ENCODE measurements at places on chromosomes 3 and 15.

DNA sequence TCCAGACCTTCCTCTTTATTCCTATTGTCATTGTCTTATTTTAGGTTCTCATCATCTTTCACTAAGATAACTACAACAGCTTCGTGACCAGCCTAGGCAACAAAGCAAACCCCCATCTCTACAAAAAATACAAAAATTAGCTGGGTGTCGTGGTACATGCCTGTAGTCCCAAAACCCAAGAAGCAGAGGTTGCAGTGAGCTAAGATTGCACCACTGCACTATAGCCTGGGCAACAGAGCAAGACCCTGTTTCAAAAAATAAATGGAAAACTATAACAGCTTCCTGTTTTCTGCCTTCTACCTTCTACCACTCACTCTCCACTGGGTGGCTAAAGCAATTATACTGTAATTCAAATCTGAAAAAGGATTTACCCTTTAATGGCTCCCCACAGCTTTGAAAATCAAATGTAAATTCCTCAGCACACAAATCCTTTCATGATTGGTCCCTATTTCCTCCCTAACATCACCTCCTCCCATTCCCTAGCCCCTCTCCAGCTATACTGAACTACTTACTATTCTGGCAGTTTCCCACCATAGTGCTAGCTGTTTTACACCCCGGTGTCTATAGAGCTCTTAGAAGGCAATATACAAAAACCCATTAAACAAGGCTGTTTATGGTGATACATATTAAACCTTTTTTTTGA, 33.4 kb downstream of the LRRFIP2 start:
- no peak for DNase-seq

DNA sequence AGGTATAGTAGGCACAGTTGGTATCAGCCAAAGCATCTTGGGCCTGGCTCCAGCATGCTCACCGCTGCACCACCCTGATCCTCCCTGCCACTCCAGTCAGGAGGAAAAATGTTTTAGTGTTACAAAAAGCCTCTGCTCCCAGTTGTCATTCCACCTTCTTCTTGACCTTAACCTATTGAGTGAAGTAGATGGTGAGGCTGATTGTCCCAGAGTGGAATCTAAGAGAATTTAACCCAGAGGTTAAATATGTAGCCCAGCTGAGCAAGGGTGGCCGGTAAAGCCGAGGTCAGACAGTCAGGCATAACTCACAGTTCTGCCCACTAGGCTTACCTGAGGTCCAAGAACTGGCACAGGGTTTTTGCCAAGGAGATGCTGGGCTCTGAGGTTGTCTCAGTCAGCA, 30.7 kb upstream of the TNIK start:
- no peak for DNase-seq

DNA sequence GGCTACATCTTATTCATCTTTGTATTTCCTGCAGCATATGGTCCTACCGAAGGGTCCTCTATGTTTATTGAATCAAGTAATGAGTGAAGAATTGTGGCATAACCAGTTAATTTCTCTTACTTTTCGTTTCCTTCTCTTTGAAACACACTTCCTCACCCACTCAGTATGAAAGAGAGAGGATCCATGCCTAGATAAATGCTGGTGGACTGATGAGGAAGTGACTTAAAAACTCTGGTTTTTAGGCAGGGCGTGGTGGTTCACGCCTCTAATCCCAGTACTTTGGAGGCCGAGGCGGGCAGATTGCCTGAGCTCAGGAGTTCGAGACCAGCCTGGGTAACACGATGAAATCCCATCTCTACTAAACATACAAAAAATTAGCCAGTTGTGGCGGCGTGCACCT, 2.2 kb upstream of the MB21D2 start:
- no peak for DNase-seq

DNA sequence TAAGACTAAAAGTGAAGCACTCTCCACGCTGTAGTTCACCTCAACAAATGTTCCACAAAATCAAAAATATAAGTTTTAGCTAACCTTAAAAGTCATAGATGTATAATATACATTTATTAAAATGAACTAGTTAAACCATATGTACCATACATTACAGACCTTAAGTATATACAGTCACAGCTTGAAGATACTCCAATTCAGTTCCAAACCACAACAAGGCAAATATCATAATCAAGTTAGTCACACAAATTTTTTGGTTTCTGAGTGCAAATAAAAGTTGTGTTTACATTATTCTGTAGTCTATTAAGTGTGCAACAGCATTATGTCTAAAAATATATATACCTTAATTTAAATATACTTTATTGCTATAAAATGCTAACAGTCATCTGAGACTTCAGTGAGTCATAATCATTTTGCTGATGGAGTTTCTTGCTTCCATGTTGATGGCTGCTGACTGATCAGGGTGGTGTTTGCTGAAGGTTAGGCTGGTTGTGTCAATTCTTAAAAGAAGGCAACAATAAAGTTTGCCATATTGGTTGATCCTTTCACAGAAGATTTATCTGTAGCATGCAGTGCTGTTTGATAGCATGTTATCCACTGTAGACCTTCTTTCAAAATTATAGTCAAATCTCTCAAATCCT, 736.7 kb downstream of the NSUN3 start:
- no peak for DNase-seq

GRCh38 chr15:47603026-47603425, 114.3 kb upstream of the SEMA6D start:
- no peak for DNase-seq

- DNase-seq: no peak
Observed at GRCh38 chr3:61901986-61902385, 340.6 kb downstream of the PTPRG start.
